Activated B cell treated with CpG ODN at 0.5 μM for 24 hours (primary cell): ENCODE measurements at places on chromosomes 6 and 20. TPM values are rescaled to one million over a fixed set of nuclear protein-coding genes. Genes with fewer than 3 reads are reported as not detected.

- H3K27ac ChIP-seq = no peak overlapping the region
- H3K4me1 ChIP-seq = no peaks in the 10 kb centered on the region
- DNase-seq = no peak
- H3K4me3 ChIP-seq = no peak overlapping the region
- peaks cover 6% of the 10 kb centered on the region for H3K27me3 ChIP-seq
Measured at GRCh38 chr20:54323227-54323734, 115.4 kb downstream of the PFDN4 start.

DNA sequence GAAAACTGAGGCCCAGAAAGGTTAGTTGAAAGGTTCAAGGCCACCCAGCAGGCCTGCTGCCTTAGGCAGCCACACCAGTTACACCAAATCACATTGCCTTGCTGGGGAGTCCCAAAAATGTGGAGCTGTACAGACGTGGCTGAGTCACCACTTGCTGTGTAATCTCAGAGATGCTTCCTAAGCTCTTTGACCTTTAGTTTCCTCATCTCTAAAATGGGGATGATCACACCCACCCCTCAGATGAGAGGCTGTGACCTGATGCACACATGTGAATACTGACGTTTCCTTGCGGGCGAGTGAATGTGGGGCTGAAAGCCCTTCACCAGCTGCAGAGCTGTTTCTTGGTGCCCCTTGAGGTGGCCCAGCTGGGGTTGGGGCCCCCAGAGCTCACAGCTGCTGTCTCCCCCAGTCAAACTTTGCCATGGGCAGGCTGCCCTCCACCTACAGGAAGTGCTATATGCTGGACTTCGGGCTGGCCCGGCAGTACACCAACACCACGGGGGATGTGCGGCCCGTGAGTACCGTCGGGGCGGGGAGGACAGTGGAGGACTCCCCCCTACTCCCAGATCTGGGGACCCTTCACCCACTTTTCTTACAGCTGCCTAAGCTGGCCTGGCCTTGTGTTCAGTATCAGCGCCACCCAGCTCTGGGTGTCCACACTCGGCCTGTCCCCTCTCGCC is 11.0 kb downstream of the TTBK1 start:
- H3K27ac ChIP-seq = no peak overlapping the region
- no peak overlapping the region for H3K4me3 ChIP-seq
- no peak for DNase-seq
- H3K27me3 ChIP-seq = peaks cover 36% of the 10 kb centered on the region
- H3K36me3 ChIP-seq = no peaks in the 10 kb centered on the region
- peaks cover 10% of the 10 kb centered on the region for H3K4me1 ChIP-seq

- H3K4me1 ChIP-seq = no peaks in the 10 kb centered on the region
- no peak overlapping the region for H3K27ac ChIP-seq
- H3K4me3 ChIP-seq = no peak overlapping the region
- no peak for DNase-seq
Measured at GRCh38 chr6:76881414-76881813, 581.9 kb downstream of the HTR1B start.

DNA sequence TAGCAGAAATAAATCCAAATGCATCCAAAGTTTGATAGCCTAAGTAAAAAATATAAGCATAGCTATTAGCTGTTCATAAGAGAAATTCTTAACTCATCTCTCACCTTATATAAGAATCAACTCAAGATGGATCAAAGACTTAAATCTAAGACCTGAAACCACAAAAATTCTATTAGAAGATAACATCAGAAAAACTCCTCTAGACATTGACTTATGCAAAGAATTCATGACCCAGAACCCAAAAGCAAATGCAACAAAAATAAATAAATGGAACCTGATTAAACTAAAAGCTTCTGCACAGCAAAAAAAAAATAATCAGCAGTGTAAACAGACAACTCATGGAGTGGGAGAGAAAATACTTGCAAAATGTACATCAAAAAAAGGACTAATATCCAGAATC is 184.3 kb downstream of the TFAP2A start:
- no peak for DNase-seq
- H3K4me1 ChIP-seq = no peaks in the 10 kb centered on the region
- no peak overlapping the region for H3K4me3 ChIP-seq

DNA sequence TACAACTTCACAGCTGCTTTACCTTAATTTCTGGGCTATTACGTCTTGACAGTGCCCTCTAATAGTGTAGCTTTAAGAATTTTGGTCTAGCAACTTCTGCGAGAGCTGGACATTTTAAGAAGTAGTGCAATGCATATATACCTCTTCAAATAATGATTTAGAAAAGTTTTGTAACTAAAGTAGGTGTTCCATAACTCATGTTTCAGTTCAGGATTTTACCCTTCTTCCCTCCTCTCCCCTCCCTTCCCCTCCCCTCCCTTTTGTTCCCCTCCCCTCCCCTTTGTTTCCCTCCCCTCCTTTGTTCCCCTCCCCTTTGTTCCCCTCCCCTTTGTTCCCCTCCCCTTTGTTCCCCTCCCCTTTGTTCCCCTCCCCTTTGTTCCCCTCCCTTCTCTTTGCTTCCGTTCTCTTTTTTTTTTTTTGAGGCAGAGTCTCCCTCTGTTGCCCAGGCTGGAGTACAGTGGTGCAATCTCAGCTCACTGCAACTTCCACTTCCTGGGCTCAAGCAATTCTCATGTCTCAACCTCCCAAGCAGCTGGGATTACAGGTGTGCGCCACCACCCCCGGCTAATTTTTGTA is 28.8 kb upstream of the TRAM2 start:
- no peaks in the 10 kb centered on the region for H3K36me3 ChIP-seq
- H3K27me3 ChIP-seq = peaks cover 17% of the 10 kb centered on the region
- no peak overlapping the region for H3K4me3 ChIP-seq

- H3K4me3 ChIP-seq = no peak overlapping the region
- no peak for DNase-seq
- no peaks in the 10 kb centered on the region for H3K27me3 ChIP-seq
- peak overlapping the region; percentile 30 for H3K27ac ChIP-seq
Measured at GRCh38 chr20:63951398-63952209, 4.6 kb downstream of the UCKL1 start.

GRCh38 chr20:36384022-36384619 is 78.0 kb downstream of the DLGAP4 start:
- no peak for DNase-seq
- H3K27ac ChIP-seq = no peak overlapping the region
- no peak overlapping the region for H3K4me3 ChIP-seq
- no peaks in the 10 kb centered on the region for H3K4me1 ChIP-seq
- no peaks in the 10 kb centered on the region for H3K36me3 ChIP-seq

DNA sequence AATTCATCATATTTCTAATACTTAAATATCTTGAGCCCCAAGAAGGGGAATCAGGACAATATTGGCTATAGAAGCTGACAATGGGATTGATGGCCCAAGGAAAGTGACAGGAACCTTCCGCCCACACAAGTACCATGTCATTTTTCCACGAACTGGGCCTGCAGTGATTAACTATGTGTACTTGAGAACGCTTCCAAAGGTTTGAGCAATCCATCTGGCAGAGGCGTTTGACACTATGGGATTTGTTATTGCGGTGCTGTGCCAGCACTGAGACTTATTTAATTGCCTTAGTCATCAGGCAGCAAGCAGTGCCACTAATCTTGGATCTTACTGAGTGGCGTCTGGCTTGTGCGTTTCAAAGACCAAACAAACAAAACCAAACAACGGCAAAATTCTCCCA is 135.6 kb upstream of the UST start:
- H3K36me3 ChIP-seq = no peaks in the 10 kb centered on the region
- no peak overlapping the region for H3K27ac ChIP-seq
- no peak for DNase-seq
- H3K4me3 ChIP-seq = no peak overlapping the region

GRCh38 chr6:55101157-55101556 is 73.2 kb upstream of the HCRTR2 start:
- H3K27ac ChIP-seq = no peak overlapping the region
- H3K4me3 ChIP-seq = no peak overlapping the region
- no peaks in the 10 kb centered on the region for H3K27me3 ChIP-seq
- H3K4me1 ChIP-seq = no peaks in the 10 kb centered on the region
- no peak for DNase-seq
- no peaks in the 10 kb centered on the region for H3K36me3 ChIP-seq

DNA sequence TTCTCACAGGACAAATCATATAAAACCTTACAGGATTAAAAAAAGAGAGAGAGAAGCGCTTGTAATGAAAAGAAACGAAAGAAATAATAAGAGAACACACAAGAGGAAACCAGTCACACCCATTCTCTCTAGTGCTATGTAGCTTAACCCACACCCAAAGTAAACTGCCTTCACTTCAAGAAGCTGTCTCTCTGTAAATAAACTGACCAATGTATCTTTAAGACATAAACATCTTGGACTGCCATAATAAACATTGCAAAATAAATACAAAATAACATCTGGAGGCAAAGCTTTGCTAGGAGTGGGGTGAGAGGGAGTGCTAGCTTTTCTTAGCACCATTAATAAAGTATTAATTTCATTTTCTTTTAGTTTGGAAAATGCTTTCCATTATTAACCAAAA is 61.6 kb upstream of the RNF146 start:
- H3K27me3 ChIP-seq = peaks cover 12% of the 10 kb centered on the region
- H3K4me3 ChIP-seq = no peak overlapping the region
- H3K4me1 ChIP-seq = no peaks in the 10 kb centered on the region
- H3K36me3 ChIP-seq = no peaks in the 10 kb centered on the region
- DNase-seq = no peak

DNA sequence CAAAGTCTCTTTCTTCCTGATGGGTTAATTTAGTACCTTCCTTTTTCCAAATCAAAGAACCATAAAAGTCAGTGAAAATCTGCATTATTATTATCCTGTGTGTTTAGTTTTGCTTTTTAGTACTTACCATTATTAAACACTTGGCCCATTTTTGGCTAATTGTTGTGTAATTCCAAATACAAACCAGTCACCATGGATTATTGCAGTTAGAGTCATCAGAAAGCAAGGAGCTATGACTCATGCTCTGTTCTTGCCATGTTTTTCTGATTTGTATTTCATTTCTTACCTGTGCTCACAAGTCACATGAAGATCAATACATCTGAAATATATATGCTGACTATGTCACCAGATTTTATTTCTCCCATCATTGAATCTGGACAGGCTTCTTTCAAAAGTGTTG is 31.3 kb downstream of the SLC22A3 start:
- H3K27ac ChIP-seq = no peak overlapping the region
- H3K36me3 ChIP-seq = no peaks in the 10 kb centered on the region
- DNase-seq = no peak
- peaks cover 8% of the 10 kb centered on the region for H3K27me3 ChIP-seq
- H3K4me1 ChIP-seq = no peaks in the 10 kb centered on the region

DNA sequence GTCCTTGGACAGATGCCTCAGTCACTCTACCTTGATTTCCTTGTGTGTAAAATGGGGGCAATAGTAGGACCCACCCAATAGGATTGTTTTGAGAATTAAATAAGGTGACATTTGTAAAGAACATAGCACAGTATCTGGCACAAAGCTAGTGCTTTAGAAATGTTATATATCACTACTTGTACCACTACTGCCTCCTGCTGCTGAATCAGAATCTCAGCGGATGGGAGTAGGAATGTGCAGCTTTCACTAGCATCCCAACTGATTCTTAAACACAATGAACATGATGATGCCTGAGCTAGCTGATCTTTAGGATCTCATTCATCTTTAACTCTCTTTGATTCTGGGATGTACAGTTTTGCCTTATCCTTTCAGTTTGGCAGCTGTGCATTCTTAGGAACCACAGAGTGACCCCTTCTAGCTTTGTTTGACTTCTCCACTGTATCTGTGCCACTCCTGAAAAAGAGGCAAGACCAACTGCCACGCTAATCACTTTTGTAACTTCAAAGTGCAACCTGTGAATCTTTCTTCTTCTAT is 7.2 kb downstream of the PBOV1 start:
- H3K36me3 ChIP-seq = no peaks in the 10 kb centered on the region
- no peaks in the 10 kb centered on the region for H3K4me1 ChIP-seq
- DNase-seq = no peak
- peaks cover 12% of the 10 kb centered on the region for H3K27me3 ChIP-seq
- H3K27ac ChIP-seq = no peak overlapping the region

DNA sequence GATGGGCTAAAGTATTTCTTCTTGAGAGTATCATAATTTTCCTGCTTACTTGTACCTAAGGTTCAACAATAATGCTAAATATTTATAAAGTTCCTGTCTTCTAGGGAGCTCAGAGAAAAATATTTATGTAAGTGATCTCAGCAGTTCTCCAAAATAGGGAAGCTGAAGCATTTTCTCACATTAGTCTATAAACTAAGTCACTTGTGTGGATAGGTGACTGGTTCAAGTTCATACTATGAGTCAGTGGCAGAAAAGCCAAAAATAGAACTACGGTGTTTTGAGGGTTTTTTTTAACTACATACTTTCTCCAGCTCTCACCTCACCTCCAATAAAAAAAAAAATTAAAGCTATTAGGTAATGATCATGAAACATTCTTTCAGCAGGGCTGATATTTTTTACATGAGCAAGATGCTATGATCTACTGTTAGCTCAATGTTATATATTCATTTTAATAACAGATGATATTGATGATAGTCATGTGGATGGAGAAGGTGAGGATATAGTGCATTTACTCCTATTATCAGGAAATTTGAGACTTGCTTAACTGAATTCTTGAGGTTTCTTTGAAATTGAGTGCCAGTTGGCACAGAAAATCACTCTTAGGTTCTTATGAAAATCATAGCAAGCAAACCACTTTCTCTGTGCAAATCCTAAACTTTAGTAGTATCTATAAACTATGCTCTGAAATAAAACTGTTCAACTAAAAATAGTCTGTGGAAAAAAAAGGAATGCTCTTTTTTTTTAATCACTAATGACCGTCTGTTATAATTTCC is 4.1 kb upstream of the MOXD1 start:
- peaks cover 27% of the 10 kb centered on the region for H3K4me1 ChIP-seq
- H3K27me3 ChIP-seq = peaks cover 5% of the 10 kb centered on the region

- H3K4me1 ChIP-seq = peaks cover 2% of the 10 kb centered on the region
- H3K27me3 ChIP-seq = no peaks in the 10 kb centered on the region
- DNase-seq = no peak
- no peak overlapping the region for H3K4me3 ChIP-seq
- no peak overlapping the region for H3K27ac ChIP-seq
Measured at GRCh38 chr6:134183844-134184243, 131.4 kb upstream of the SLC2A12 start.

The CAGE1 gene
- 0.07 and 0.20 TPM in 2 replicates for total RNA-seq

The EIF2S2 gene
- total RNA-seq = 58.3 and 62.2 TPM in 2 replicates

The TTK gene
- 1.9 and 2.3 TPM in 2 replicates for total RNA-seq

The RIPOR2 gene
- total RNA-seq = 260 and 302 TPM in 2 replicates

The CST5 gene
- total RNA-seq = not detected in 2 replicates

The CCR6 gene
- total RNA-seq = 26.2 and 28.9 TPM in 2 replicates

The RAET1L gene
- not detected in 2 replicates for total RNA-seq

The MMP24 gene
- total RNA-seq = not detected in 2 replicates

The USP49 gene
- total RNA-seq = 7.7 and 8.0 TPM in 2 replicates

The GCNT2 gene
- 23.2 and 25.9 TPM in 2 replicates for total RNA-seq

The PHACTR1 gene
- total RNA-seq = 109 and 115 TPM in 2 replicates

The TMEM74B gene
- 0.20 TPM in 1 of 2 replicates, not detected in the other for total RNA-seq

The NOTCH4 gene
- 3.3 and 4.0 TPM in 2 replicates for total RNA-seq

The IPCEF1 gene
- total RNA-seq = 1.8 and 2.1 TPM in 2 replicates
